Left hindlimb (tissue), 1 donor: ENCODE measurements at places on chromosomes 2 and 18.

DNA sequence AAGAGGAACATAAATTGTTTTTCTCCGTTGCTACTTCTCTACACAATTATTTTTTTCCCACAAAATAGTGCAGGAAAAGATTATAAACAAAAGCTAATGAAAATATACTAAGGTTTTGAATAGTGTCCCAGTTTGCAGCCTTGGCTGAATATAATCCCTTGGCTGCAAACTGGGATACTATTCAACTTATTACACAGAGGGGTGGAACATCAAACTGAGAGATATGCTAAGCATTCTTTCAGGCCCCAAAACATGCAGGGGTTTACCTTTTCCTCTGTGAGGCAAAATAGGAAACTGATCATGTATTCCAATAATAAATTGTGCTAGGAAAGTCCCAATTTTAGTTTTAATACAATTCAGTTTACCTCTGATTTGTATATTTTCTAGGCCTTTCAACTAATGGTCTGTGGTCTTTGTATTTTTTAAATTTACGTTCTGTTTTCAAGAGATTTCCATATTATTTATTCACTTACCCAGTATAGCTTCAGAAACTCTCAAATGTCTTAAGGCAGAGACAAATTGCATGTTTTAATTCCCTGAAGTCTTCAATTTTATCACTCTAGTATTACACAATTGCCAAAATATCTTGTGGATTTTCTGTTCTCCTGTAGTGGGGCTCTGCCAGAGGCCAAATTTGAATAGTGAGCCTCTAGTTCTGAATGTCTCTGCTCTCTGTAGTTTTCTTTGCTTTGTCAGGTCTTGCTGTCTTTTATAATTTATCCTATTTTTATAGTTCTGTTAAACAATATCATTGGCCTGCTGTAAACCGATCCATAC, 63.9 kb downstream of the PPP1R1C start:
- no peak for DNase-seq

- no peak for DNase-seq
Measured at GRCh38 chr2:186445506-186445905, 40.6 kb upstream of the ZC3H15 start.

GRCh38 chr2:140654565-140654964, 1476.3 kb downstream of the LRP1B start:
- DNase-seq: no peak

DNA sequence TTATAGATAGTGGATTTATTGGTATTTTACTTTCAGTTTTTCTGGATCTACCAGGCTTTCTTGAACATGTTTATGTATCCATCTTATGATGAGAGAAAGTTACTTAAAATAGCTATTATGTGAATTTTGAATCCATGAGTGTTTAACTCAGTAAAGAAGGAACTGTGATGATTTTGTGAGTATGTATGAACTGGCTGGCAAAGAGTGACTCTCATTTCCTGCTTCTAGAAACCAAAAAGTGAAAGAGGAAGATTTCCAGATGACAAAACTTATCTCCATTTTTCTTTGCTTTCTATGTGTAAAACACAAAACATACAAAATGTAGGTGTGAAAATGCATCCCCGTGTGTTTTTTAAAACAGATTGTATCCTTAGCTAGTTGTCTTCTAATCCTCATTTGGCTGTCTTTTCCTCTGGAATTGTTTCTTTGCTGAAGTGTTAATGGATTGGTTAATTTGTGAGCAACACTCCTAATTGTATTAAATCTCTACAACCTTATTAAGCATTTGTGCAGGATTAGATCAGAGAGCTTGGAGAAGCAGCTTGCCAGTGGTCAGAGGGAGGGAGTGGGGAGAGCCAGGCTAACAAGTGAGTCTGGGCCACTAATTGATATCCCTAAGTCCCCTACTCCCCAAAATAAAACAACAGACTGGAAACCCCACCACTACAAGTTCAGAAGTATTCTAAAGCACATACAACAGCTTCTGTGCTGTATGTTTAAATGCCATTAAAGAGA, 23.9 kb downstream of the PTPRM start:
- DNase-seq: no peak

DNA sequence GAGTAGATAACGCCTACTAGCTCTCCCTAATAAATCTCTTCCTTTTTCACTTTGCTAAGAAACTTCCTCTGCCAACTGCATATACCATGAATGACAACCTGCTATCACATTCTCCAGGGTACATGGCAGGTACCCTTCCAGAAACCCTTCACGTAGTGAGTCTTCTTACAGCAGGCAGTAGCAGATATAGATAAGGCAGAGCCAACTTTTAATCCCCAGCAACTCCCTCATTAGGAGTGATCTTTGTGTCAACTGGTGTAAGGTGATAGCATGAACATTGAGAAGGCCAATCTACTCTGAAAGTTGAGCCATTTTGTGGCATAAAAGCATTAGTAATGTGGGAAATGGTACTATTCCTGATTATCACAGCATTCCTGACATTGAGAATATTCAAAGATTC, 5.7 kb upstream of the STK17B start:
- DNase-seq: no peak

DNA sequence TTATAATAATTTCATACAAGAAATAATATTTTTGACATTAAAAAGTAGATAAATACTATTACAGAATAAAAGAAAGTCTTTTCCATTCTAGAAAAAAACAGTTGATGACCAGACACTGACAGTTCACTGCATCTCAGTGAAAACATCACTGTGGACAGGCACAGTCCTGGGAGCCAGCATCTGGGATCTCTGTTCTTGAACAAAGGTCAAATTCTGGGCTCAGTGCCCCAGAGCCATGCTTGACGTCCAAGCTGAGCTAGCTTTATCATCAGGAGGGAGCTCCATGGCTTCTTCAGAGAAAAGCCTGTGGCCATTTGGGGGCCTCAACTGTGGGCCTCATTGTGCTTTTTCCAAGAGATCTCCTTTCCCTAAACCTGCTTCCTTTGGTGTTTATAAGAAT, 86.1 kb upstream of the SRD5A2 start:
- DNase-seq: no peak
